ENCODE measurements at places on chromosomes 1 and 21.

DNA sequence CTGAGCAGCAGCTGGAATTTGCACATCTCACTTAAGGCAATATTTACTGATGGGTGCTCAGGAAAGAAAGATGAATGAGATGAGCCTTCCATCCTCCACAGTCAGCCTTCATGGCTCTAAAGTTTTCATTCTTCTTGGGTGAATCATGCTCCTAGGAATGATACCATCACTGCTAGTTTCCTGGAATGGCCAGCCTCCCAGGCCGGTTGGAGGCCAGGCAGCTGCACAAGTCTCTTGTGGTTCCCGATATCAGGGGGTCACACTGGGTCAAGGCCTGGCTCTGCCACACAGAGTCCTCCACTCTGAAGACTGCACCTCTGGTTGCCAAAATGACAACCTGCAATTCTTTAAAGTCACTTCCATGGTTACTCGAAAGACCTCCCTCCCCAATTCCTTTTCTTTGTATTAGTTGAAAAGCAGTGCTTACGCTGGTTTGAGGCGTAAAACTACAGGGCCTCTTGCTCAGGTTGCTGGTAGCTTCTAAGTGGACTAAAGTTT lies 46.2 kb upstream of the PALMD start:
- no peak for DNase-seq

DNA sequence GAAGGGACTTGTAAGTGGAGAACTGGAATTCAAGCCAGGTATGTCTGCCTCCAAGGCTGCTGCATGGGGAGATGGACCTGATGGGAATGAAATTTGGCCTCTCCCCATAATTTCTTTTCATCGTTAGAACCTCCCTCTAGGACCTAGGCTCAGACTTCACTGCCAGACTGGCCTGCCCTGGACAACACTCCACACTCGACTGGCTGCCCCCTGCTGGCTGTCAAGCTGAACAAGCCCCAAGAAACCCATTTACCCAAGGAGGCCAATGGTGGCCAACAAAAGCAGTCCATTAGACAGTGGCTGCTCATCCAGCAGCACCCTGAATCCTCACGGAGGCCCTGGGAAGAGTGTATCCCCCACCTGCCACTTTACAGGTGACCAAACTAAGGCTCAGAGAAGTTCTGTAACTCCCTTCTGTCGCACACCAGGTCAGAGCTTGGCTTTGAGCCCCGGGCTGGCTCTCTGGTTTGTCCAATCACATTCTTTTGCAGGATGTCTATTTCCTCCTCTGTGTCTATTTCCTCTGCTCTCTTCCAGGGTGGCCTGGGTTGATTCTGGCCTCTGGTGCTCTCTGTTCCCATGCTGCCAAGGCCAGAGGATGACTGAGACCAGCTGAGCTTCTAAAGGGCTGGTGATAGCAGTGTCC lies 3.8 kb downstream of the RNF186 start:
- DNase-seq: no peak

- no peak for DNase-seq
Measured at GRCh38 chr1:201818971-201819750, 9.8 kb upstream of the IPO9 start.

DNA sequence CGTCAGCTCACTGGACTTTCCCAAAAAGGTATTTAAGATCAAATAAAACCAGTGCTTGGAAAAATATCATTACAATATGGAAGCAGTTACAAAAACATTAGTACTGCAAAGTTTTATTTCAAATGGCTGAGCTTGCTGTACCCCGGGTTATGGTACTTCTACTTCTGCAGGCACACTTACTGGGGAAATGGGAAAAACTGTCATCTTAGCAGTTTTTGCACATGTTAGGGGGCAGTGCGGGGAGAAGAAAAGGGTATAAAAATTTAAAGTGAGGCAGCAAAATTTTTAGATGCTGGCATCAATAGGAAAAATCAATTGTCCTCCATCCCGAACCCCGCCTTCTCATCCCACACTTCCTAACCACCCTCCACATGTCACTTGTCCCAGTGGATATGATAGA lies 133.4 kb downstream of the ATG4C start:
- DNase-seq: no peak

DNA sequence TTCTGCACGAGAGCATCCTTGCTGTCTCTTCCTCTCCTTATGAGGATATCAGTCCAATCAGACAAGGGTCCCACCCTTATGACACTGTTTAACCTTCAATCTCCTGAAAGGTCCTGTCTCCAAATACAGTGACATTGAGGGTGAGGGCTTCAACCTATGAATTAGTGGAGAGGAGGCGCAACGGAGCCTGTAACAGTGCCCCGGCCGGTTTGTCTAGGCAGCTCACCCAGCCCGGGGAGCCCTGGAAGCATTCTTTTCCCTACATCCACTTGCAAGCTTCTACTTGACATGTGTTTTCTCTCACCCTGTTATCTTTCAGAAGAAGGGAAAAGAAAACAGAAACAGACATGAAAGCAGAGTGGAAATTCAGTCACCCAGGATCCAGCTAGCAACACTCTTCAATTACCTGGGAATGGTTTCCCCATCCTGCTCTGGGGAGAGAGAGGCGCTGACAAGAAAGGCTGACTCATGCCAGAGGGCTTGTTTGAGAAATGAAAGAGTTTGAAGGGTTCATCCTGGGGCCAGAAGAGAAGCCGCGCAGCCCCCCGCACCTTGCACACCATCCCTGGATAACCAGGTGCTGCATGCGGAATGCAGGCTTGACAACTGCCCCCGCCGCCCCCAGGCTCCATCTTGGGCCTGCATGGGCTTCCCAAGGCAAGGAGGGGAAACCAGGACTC lies 394.9 kb downstream of the NPHP4 start:
- no peak for DNase-seq

DNA sequence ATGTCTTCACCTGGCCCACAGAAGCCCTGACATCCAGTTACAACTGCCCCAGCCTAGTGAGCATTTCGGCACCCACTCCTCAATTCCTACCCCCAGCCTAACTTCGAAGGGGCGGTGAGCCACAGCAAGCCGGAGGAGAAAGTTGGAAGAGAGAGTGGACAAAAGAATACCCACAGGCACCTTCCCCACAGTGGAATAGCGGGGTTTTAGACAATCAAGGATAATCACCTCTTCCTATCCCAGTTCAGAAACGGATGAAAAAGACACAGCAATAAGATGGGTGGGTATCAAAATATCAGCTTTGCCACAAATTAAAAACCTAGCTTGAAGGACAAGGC lies 1.3 kb upstream of the LSS start:
- no peak for DNase-seq

- no peak for DNase-seq
Measured at GRCh38 chr1:153393926-153394325, 3.1 kb upstream of the S100A8 start.

DNA sequence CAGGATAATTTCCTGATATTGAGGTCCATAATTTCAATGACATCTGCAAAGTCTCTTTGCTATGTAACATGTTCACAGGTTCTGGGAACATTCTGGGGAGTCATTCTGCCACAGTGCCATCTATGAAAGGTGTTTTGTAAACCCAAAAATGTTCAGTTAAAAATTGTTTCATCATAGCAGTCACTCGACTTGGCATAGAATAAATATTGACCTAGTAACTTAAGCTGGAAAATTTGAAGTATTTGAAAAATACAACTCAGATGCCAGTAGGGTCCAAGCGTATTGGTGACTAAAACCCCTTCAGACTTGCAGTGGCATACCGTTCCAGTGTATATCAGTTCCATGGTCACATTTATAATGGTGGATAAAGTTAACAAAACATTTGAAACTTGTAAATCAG lies 6.8 kb downstream of the DESI2 start:
- no peak for DNase-seq

- DNase-seq: no peak
Measured at GRCh38 chr1:3703786-3704371, 48.4 kb upstream of the CCDC27 start.

GRCh38 chr1:234535763-234536515 lies 57.0 kb upstream of the TARBP1 start:
- no peak for DNase-seq

DNA sequence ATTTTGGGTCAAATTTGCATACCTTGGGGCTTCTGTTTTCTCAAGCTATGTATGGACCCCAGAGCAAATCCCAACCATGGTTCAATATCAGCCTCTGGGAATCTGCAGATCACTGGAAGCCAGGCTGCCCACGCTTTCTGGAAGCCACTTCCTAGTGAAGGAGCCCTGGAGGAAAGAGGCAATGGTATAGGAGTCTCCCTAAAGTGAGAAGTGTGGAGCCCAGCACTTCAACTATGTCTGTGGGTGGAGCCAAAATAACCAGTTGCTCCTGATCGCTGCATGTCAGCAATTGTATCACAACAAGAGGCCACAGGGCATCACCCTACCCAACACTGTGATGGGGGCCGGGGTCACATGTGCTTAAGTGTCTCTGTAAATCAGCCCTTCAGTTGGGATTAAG lies 26.9 kb downstream of the ETS2 start:
- no peak for DNase-seq

DNA sequence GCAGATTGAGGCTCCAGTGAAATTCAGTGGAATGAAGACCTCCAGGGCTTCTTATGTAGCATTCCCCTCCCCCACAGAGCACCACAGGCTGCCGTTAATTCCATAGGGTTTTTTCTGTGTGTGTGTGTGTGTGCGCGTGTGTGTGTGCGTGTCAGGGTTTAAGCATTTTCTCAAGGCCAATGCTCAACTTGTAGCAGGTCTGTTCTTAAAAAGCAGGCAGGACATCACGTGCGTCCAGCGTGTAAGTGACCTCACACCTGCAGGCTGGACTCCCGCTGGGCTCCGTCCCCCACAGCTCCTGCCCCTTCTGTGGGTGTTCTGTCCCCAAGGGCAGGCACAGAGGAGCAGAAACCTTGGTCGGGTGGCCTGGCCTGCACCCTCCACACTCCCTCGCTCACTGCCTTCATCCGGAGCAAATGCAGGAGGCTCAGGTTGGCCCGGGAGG lies 5.3 kb downstream of the PRDM16 start:
- DNase-seq: no peak

- DNase-seq: peak; percentile 22
Measured at GRCh38 chr1:83997631-83998030, 1.3 kb downstream of the TTLL7 start.

DNA sequence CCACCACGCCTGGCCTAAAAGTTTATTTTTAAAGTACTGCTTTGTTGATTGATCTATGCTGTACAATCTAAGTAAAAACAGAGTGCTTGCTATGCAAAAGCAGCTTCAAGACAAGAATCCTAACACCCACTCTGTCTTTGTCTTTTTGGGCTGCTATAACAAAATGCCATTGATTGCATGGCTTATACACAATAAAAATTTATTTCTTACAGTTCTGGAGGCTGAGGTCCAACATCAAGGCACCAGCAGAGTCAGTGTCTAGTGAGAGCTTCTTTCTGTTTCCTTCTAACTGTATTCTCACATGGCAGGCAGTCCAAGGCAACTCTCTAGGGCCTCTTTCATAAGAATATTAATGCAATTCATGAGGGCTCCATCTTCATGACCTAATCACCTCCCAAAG lies 63.6 kb upstream of the GJA5 start:
- DNase-seq: no peak

DNA sequence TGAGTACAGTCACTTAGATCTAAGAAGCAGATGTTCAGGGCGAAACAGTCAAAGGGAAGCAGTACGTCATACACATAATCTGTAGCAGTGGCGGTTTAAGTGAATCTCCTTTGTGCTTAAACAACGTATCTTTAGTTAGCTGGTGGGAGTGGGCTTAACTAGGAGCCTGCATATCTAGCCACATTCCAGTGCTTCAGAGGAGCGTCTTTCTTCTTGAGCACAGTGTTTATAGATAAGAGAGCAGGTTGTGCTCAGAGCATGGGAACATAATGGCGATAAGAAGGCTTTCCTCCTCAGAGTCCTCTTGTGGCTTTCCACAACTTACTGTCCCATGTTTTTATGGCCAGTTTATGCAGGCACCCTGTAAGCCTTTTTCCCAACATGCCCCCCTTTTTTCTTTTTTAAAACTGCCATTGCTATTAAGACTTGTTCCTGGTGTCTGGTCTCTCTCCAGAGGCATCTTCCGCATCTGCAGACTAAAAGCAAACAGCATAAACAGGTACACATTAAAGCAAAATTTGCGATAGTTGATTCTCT lies 3.2 kb downstream of the DAP3 start:
- no peak for DNase-seq

- DNase-seq: no peak
Measured at GRCh38 chr1:3557366-3557765, 53.9 kb downstream of the MEGF6 start.

GRCh38 chr1:218620956-218621355 lies 275.8 kb downstream of the TGFB2 start:
- DNase-seq: no peak

GRCh38 chr21:45622416-45623097 lies 21.0 kb upstream of the PCBP3 start:
- DNase-seq: no peak

DNA sequence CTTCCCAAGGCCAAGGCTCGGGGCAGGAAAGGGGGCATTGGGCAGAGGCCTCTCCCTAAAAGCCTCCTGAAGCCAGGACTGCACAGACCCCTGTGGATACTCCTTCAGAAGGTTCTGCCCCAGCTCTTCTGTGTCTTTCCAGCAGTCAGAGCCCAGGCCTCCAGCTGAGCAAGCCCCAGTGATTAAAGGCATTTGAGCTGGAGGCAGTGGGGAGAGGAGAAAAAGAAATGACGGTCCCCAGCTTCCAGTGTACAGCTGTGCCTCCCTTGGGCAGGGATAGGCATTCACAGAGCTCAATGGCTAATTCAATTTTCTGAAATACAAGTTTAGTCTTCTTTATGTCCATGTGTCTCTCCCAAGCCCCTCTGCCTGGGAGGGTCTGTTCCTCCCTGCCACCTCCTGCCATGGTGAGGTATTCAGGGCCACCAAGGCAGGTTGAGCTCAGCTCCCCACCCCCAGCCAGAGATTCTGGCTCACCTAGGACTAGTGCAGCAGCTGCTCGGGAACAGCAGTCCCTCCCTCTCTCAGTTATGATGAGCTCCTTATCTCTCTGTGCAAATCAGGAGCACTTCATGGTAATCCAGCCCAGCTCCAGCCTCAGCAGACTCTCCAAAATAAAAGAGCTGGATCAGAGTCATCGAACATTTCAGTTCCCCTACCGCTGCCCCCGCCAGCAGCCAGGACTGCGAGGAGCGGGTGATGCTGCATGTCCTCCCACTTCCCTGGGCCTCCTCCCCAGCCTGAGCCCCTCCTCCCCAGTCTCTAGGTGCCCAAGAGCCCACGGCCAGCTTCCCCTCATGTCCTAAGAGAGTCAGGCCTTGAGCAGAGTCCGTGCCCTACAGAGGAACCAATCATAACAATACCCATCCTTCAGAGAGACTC lies 208.4 kb upstream of the ZC3H12A start:
- no peak for DNase-seq

GRCh38 chr1:103333141-103333540 lies 192.4 kb upstream of the RNPC3 start:
- DNase-seq: no peak
